ENCODE measurements at places on chromosomes 4 and X.
A peak's percentile ranks its signal among the peaks of the same experiment; 100 is the strongest.

- no peak for DNase-seq
These were observed 132.6 kb downstream of the TBL1X start for GRCh38 chrX:9597361-9598035.

- DNase-seq = peak; percentile 75
These were observed 18.2 kb downstream of the ELF4 start for GRCh38 chrX:130091980-130092522.

DNA sequence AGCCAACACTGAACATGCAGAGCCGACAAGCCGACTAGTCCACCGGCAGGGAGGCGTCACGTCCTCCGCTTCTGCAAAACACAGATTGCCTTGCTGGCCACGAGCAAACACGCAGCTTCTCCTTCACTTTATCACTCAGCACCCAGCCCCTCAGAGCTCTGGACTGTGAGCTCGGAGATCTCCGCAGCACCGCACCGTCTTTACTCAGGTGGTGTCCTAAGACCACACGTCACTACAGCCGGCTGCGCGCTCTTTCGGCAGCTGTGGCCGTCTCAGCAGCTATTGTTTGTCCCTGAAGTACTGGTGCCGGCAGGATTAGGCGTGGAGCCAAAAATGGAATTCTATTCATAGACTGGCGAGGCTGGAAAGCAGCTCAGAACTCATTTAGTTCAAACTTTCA, 72.0 kb downstream of the FAT1 start:
- DNase-seq = no peak

DNA sequence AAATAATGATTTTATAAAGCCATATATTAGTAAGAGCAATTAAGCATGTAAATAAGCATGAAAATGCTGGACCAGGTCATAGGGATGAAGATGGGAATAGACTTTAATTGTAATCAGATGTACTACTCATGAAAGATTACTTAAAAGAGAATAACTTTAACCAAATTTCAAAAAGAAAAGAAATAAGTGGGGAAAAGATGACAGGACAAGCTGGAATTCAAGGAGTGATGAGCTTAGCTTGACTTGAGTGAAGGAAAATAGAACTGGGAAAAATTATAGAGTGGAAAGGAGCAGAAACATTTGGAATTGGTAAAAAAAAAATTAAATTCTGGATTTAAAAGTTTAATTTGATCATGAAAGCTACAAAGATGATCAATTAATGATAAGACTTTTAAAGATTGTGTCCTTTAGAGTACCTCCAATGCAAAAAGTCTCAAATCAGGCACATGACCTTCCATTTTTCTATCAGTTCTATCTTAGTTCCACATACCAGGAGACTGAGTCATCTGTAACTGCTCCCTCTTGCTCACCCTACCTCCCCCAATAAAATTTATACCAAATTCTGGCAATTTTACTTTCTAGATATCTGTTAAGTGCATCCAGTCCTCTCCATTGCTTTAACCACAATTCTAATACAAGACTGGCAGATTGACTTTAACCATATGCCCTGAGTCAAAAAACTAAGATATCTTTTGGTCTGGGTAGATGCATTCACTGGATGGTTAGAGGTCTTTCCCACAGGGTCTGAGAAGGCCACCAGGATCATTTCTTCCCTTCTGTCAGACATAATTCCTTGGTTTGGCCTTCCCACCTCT, 56.4 kb upstream of the SLIT2 start:
- DNase-seq = no peak

- no peak for DNase-seq
These were observed 186.7 kb upstream of the WDFY3 start for GRCh38 chr4:85153221-85153620.

GRCh38 chr4:100348473-100348872, 158.2 kb upstream of the DDIT4L start:
- no peak for DNase-seq

DNA sequence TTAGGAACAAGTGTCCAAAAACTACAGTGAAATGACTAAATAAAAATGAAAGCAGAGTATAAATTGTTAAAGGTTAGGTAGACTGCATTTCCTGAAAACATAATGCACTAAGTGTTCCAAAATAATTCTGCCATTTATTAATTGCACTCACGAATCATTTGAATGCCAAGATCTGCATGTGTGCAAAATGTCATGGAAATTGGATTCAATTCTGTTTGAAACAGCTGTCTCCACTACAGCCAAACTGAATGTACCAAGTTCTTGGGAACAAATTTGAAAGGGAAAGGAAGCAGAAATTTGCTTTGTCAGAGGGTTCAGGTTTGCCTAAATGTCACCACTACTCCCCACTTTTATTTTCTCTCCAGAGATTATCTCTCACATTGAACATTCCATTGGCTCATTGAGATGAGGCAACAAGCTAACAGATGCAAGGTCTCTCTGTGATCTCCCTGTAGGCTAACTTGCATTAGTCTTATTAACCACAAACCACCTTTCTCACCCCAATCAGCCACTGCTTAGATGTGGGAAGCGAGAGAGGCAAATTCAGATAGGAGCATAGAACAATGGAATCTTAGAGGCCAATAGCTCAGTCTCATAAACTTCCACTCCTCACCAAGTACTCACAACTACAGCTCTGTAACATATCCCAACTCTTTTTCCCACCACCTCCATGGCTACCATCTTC, 226.6 kb downstream of the KDR start:
- DNase-seq = no peak

- DNase-seq = no peak
These were observed 54.2 kb downstream of the MOSPD2 start for GRCh38 chrX:14927401-14927800.

GRCh38 chr4:11073621-11074051, 355.1 kb downstream of the HS3ST1 start:
- DNase-seq = no peak

DNA sequence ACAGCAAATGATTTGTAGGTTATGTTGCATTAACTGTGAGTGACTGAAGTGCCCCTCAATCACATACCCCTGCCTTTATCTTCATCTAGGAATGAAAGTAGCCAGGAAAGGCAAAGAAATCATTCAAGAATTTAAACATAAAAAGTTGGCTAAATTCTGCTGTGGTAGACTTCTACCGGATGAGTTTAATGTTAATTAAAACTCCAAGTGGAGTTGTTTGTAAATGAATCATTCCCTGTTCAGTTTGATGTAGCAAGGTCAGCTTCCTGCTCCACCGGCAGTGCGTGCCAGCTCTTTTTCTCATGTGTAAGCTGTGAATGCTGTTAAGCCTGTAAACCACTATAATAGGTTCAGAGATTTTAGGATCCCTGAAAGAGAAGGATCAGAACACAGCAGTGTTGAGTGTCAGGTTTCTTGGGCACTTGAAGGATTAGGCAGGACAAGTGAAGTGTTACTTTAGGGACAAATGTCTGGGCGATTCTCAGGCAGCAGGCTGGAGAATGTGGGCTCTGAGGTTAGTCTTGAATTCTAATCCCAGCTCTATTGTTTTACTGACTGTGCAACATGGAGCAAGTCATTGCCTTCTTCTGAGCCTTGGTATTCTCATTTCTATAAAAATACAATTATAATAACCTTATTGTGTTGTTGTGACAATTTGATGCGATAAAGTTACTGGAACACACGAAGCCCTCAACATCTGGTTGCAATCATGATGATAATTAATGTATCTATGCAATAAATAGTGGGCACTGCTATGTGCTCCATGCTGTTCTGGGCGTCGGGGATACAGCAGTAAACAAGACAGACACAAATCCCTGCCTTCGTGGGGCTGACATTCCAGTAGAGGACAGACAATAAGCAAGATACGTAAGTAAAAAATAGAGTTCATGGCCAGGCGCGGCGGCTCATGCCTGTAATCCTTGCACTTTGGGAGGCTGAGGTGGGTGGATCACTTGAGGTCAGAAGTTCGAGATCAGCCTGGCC, 112.0 kb downstream of the SHROOM3 start:
- DNase-seq = no peak

DNA sequence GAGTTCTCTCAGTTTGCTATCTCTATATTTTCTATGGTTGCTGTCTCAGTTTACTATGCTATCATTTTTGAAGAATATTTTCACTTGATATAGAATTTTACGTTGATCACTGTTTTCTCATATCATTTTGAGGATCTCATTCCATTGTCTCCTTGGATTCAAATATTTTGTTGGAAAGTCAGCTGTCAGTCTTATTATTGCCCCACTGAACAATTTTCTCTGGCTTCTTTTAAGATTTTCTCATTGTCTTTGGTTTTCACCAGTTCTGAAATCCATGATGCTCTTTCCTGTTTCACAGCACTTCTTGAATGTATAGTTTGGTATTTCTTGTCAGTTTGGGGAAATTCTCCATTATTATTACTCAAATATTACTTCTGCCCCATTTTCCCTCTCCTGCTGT, 81.1 kb downstream of the ENPP6 start:
- no peak for DNase-seq

GRCh38 chr4:7679406-7680040, 244.8 kb upstream of the PSAPL1 start:
- DNase-seq = no peak

GRCh38 chr4:145511913-145512522, 30.4 kb downstream of the SMAD1 start:
- no peak for DNase-seq

- DNase-seq = no peak
These were observed 17.2 kb downstream of the AFAP1 start for GRCh38 chr4:7922466-7922865.

DNA sequence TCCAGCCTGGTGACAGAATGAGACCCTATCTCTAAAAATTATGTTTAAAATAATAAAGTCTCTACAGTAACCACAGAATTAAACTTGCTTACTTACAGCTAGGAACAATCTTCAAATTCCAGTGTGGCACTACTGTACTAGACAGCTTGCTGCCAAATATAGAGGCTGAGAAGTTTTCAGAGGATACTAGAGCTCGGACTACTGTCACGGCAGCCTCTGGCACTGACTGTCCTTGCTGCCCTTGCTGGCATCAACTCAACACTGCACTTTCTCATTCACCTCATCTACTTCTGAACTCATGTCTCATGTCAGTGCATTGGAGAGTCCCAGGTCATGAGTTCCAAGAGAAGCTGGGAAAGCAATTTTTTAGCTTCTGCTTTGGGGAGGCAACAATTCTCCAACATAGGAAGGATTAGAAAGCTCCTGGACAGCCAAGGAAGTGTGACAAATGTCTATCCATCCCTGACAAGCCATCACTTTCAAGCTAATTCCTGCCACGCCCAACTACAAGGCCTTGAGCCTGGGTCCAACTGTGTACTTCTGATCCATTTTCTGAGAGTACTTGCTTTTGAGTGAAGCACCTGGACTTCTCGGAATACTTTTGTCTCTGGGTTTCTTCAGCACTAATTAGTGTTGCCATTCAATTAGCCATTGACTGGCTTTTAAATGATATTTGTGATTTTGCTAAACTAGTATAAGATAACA, 98.6 kb upstream of the NR3C2 start:
- no peak for DNase-seq

DNA sequence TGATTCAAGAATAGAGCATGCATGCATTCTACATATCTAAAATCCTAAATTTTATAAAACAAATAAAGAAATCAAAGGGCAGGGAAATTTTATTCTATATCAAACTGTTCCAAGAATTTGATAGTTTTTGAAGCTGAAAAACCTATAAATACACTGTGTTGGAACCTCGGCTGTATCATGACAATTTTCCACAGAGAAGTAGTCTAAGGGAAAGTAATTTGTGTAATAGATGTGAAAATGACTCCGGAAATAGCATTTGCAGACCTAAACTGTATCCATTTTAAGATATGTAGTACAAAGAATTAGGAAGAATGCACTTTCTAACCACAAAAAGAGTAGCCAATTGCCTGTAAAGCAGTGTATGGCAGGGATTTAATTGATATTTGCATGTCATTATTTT, 112.5 kb upstream of the WDR17 start:
- no peak for DNase-seq

- no peak for DNase-seq
These were observed 27.5 kb upstream of the PDGFC start for GRCh38 chr4:156999175-156999517.

DNA sequence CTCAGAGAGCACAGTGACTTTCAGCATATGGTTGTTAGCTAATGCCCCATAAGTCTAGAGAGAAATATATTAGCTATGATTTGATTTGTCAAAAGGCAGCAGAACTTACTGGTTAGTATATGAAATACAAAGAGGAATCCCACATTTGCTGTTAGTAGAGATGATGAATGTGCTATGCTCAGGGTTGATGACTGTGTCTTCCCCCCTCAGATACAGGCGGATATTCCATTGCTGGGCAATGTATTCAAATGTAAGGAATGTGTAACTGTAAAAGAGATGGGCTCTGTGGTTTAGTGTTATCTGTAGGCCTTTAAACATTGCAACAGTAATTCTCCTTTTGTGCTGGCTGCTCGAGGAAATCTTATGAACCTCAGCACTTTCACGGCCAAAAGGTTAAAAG, 528.9 kb upstream of the ARX start:
- no peak for DNase-seq

DNA sequence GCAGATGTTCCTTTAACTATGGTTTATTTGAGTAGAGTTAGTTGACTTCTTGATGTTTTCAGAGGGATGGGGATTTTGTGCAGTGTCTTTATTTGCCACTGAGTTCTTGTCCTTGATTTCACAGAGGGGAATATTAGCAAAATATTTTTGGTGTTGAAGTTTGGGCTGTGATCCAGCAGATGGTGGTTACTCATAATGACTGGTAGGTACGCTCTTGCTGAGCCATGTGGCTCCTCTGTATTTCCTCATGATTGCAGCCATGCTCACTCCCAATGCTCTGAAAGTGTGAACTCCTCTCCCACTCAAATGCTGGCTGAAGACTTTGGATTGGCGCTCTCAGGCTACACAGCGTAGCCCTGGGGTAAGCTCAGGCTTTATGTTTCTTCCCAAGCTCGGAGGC, 77.7 kb downstream of the KLF8 start:
- no peak for DNase-seq

GRCh38 chr4:110075891-110076290, 122.5 kb downstream of the ELOVL6 start:
- DNase-seq = no peak

DNA sequence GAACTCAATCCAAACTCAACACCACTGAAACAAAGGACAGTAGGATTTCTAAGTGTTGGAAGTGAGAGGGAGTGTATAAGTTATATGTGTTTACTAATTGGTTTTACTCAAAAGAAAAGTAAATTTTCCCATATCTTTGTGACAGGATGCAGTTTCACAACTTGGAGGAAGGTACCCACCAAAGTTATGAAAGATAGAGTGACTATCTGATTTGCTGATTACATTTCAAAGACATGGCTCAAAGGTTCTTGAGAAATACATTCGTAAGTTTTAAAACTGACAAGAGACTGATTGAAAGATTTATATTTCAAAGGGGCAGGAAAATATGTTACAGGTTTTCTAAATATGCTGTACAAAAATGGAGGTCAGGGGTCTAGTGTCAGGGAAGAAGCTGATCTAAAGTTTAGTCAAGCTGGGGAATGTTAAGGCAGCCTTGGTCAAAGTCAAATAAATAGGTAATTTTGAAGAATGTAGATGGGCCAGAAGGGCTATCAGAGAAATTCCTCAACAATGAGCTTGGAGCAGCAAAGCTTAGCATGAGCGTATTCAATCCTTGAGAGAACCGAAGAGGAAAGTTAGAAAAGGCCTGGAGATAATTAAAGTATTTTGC, 9.7 kb upstream of the COMMD8 start:
- no peak for DNase-seq

DNA sequence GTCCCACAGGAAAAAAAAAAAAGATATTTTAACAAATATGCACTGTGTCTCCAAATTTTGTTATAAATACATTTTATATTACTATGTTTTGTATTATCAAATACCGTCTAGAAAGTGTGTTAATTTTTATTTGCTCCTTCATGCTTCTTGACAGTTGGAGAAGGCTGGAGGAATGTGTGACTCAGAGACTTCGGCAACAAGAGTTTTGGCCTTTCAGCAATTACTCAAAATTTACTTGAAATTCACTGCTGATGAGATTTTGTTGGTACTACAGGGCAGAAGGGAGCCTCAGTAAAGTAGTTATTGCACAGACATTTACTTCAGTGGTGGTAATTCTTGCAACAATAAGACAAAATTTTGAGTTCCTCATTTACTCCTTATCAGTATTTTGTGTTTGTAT, 2164.0 kb downstream of the PCDH7 start:
- no peak for DNase-seq

Data from activated CD4-positive, alpha-beta T cell treated with anti-CD3 and anti-CD28 coated beads, Interleukin-2, amount 50 U/mL, for 1 hour (primary cell).